Iris pigment epithelial cell (primary cell): ENCODE measurements at places on chromosomes 12 and 14.
A peak's percentile ranks its signal among the peaks of the same experiment; 100 is the strongest.

- DNase-seq = peak; percentile 71
Measured at GRCh38 chr12:65278576-65279368, at the start of gene MSRB3. Gene MSRB3 (plus strand): TSS chr12:65278683. CDS start chr12:65308580, 29,897 bp downstream.

DNA sequence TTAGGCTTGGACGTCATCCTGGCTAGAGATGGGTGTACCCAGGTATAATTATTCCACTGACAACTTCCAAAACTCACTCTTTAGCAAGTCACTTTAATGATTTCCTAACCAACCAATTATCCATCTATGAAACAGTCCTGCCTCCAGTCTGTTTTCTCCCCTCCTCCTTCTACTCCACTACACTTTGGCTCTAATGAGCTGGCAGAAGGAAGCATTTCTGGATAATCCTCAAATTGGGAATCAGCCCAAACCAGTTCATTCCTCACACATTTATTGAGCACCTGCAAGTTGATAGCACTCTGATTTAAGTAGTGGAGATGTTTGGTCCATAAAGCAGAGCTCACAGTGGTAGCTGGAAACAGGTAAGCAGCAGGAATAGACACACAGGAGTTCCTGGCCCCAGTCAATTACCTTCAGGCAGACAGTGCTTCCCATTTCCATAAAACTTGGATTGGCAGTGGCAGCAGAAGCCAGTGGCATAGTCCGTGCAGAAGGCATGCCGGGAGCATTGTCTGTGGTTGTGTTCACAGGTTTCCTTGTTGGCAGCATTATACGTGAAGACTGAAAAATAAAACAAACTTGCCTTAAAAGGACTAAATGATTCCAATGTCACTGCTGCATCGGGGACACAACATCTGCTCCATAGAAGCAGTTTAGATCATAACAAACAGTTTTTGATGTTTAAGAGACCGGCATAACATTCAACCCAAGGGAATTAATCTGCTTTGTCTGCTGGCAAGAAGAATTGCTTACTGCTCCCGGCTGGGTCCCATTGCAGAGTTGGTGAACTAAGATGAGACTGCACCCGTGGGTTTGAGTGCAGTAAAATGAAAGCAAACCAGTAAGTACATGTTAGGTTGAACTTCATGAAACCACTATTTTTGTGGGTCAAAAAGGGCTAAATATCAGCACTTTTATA, 26.2 kb downstream of the NID2 start:
- DNase-seq = no peak

DNA sequence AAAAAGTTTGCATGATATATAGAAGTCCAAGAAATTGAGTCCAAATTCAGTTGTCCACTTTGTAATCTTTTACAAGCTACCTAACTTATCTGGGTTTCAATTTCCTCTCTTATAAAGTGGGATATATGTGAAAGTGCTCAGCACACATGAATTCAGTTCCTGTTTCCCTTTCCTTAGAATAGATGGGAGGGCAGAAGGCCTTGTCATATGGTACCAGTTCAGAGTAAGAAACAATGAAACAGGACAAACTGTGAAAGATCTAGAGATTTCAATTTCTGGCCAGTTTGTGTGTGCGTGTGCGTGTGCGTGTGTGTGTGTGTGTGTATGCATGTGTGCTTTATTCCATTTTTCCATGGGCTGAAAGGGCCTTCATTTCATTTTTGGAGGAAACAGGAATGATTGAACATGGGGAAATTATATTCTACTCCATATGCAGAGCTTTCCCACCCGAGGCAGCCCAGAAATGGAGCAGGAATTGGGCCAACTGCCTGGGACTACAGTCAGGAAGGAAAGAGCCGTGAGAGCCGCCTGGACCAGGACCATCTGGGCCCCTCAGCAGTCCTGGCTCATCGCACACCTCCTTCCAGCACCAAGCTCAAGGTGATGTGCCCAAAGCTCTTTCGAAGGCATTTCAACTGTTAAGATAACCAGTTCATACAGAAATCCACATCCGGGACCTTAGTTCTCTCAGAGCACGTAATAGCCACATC, 183.2 kb downstream of the EPS8 start:
- DNase-seq = no peak

- DNase-seq = peak; percentile 73
Measured at GRCh38 chr12:6613015-6613775, 6.0 kb upstream of the CHD4 start.

- no peak for DNase-seq
Measured at GRCh38 chr12:46590991-46591703, 218.6 kb upstream of the SLC38A2 start.

- peak; percentile 91 for DNase-seq
Measured at GRCh38 chr14:63896278-63896720, 43.5 kb downstream of the SYNE2 start.

DNA sequence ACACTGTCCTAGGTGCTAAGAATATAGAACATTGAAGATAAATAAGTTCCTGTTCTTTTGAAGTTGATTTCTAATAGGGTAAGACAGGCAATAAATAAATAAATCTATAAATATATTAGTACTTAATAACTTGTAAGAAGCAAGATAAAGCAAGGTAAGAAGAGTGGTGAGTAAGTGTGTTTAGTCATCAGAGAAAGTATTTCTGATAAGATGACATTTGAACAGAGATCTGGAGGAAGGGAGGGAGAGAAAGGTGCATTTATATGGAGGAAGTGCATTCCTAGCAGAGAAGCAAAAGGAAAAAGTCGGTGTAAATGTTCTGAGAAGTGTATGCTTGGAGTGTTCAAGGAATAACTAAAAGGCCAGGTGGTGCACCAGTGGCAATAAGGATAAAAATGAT, 184.4 kb upstream of the GRIP1 start:
- DNase-seq = no peak

- peak; percentile 79 for DNase-seq
Measured at GRCh38 chr14:49861699-49862088, 9.1 kb upstream of the NEMF start.

GRCh38 chr14:104601786-104602185, 2.8 kb downstream of the TMEM179 start:
- DNase-seq = no peak

DNA sequence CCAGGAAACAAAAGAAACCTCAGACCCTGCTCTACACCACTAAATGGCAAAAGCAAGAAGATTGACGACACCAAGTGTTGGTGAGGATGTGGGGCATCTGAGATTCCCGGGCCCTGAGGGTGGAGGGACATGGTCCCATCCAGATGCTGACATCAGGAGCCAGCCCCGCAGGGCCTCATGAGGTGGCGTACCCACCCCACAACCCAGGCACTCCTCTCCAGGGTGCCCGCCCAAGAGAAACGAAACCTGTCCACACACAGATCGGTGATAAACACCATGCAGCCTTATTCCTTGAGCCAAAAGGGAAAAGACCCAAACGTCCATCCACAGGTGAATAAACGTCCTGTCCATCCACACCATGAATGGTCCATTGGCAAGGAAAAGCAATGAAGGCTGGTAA, 54.8 kb upstream of the C14orf180 start:
- DNase-seq = no peak

DNA sequence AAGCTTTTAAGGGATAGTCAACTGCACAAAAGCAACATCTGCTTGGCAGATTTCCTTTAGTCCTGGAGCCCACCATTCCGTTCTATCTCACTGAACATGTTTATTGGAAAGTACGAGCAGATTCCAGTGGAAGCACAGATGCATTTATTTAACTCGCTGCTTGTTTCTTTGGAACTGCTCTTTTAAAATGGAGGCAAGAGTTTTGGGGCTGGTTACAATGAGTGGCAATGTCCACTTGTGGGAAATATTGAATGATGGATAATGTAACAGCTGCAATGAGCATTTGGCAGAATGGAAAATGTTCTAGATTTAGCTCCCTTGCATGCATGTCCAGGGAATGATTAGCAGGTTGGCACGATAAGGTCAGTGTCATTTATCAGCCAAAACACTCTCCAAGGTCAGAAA, 163.0 kb downstream of the ATP23 start:
- DNase-seq = no peak

- DNase-seq = no peak
Measured at GRCh38 chr14:103702095-103702494, 13.2 kb downstream of the XRCC3 start.

DNA sequence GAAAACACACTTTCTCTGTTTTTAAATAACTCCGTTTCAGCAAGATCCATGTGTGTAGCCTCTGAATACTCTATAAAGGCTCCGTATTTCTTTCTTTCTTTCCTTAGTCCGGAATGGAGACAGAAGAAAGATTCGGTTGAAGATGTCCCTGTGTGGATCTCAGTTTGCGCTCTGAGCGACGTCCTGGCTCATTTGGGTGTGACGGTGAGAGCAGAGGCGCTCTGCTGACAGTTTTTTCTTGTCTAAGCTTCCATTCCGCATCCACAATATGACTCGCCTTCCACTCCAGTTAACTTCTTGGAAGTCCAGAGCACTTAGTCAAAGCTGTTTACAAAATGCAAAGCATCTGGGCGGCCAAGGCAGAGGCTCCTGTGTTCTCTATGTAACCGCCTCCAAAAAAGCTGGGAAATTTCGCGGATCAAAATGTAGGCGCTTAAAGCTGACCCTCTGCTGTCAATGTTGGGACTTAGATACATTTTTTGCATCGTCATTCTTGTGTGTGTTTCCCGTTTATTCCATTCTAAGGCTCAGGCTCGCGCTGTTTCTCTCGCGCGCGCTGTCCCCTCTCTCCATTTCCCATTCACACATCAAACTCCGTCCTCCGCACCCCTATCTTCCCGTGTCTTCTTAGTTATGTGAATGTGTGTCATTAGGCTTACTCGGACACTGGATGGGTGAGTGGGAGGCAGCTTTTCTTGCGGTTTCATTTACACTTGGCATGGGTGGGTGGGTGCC, 880 bp upstream of the FLRT2 start:
- peak; percentile 90 for DNase-seq

DNA sequence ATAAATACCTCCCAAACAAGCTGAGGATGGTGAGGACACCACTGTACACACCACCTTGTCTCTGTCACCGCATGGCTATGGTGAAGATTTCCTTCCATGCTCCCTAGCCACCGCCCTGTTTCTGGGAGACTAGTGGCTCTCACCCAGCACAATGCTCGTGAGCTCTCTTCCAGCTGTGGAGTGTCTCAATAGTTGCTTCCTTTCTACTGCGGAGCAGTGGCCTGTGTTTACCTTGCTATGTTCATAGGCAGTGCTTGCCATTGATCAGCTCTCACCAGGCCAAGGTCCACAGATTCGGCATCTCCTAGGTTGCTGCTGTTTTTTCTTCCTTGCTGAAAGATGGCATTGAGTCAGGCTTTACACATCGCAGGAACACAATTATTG, 313.6 kb upstream of the RTL1 start:
- DNase-seq = no peak

GRCh38 chr14:44979740-44980356, 17.9 kb downstream of the TOGARAM1 start:
- DNase-seq = peak; percentile 31

DNA sequence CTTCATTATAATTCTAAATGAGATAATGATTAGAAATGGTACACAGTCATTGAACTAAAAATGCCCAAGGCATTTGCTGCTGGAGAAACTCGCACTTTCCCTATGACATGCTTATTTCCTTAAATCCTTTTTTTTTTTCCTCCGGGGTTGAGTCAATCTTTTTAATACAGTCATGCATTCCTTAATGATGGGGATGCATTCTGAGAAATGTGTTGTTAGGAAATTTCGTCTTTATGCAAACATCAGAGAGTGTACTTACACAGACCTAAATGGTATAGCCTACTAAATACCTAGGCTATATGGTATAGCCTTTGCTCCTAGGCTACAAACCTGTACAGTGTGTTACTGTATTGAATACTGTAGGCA, 29.8 kb upstream of the DACT1 start:
- DNase-seq = peak; percentile 65

- DNase-seq = peak; percentile 37
Measured at GRCh38 chr12:25266497-25266896, 15.8 kb upstream of the KRAS start.

DNA sequence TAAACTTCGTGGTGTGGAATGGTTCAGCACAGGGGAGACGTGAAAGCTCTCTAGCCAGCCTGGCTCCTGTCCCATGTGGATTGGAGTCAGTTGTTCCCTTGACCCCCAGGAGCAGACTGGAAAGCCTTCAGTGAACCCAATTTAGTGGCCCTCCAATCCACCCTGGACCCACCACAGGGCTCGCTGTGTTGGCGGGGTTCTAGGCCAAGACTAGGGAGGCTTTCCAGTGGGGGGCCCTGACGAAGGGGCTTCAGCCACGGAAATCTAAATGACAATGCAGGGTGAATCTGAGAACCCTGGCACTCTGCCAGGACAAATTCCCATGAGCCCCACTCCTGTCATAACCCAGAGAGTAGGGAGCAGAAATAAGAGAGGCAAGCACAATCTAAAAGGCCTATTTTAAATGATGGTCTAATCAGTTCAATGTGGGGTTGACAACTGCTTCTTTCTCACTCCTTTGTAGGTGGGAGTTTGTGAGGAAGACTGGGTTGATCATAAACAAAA, 110.8 kb downstream of the SLC35F4 start:
- DNase-seq = no peak

GRCh38 chr12:68100241-68100640, 59.3 kb downstream of the IFNG start:
- DNase-seq = no peak

GRCh38 chr12:127620735-127621355, 646.1 kb upstream of the TMEM132C start:
- no peak for DNase-seq

DNA sequence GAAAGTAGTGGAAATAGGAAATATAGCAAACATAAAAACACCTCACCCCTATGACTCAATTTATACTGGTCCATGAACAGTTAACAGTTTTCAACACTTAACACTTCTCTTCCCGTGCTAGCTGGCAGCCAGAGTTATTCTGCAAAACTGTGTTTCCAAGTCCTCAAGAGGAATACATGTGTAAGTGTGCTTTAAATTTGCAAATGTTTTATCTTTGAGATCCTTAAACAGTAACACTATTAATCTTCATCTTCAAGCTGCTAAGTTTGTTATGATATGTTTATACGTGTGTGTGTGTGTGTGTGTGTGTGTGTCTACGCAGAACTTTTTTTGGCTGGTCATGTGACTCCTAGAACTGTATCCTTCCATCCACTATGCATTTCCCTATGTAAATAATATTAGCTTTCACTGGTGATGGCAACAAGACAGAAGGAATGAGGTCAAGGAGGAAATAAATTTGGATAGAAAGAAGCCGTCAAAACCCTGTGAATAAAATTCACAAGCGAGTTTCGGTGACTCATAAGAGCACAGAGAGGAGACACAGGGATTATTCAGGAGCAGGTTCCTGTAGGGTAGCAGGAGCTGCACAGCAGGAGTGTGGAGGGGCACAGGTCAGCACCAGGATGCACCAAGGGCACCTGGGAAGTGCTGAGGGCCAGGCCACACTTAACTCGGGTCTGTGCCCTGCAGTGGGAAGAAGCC, 105.9 kb upstream of the ETV6 start:
- no peak for DNase-seq

GRCh38 chr12:108231109-108231905, 102.2 kb downstream of the WSCD2 start:
- DNase-seq = no peak
